NCI-H510A (cell line): ENCODE measurements at places on chromosomes 2 and 18.

DNA sequence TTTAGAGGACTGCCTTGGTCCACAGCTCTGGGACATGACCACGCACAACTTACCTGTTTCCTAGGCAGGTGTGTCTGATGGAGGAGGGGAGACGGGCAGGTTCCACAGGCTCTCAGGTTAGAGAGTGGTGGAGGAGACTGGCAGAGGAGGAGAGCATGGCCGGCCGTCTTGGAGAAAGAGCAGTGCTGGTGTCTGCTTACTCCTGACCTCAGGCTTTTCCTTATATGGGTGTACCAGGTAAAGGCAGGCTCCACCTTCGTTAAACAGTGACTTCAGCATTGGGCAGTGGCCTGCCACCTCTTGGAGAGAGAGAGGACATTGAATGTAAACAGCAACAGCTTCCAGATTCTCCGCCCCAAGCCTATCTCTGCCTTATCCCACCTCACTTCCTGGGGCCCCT lies at the start of gene CAPN13:
Gene CAPN13, minus strand, starts transcription at position 198 of the 400 bp plus-strand sequence. CDS start 20,121 bp downstream, outside the sequence.
- DNase-seq: peak; percentile 68

DNA sequence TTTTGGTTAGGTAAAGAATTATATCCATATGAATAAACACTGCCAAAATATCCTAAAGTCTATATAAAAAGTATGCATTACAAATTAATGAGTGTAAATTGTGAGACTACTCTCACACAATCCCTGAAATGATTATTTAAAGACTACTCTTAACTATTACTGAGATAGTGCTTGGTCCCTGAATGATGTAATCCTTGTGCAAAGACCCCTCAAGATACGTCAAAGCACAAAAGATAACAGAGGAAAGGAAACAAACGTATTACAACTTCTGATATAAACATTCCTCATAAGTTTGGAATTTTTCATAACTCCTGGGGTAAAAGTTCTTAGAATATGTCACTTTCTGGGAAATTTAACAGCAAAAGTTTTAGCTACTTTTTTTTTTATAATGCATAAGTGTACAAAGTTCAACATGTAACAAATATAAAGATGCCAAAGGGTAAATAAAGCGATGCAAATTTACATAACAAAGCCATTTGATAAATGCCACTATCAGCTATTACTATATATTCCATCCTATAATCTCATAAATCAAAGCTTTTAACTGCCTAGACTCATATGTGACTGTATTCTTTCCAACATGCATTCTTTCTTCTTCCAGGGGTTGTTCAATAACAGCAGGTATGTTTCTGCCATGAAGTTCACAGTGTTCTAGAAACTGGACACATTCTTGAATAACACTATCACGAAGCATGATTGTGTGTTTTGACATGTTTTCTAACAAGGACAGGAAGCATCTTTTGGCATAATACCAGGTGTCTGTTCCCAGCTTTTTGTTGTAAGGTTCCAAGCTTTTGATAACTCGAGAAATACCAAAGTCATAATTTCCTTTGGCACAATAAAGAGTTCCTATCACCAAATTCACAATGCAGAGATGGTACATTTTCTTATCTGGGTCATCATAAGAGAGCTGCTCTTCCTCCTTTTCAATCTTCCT lies 158.0 kb downstream of the AGPS start:
- DNase-seq: no peak

GRCh38 chr18:48913201-48913600 lies 37.6 kb downstream of the SMAD7 start:
- DNase-seq: no peak

DNA sequence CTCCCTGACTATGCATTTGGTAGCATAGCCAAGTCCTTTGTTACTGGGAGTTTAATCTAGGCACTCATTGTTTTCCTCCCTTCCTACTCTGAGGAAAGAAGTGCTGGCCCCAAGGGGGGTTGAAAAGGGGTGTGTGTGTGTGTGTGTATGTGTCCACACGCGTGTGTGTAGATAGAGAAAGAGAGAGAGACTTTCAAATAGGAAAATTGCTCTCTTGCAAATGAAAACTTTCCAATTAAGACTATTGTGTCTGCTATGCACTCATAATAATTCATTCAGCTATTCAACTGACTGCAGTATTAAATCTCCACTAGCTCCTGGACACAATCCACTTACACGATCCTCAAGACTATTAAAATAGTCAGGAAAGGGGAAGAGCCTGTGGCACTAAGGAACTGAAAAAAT lies 92.9 kb upstream of the CSRNP3 start:
- DNase-seq: no peak

- DNase-seq: no peak
Observed at GRCh38 chr2:146806364-146807005, 1038.3 kb upstream of the ACVR2A start.

GRCh38 chr2:75609334-75609689 lies 37.3 kb upstream of the MRPL19 start:
- DNase-seq: no peak

DNA sequence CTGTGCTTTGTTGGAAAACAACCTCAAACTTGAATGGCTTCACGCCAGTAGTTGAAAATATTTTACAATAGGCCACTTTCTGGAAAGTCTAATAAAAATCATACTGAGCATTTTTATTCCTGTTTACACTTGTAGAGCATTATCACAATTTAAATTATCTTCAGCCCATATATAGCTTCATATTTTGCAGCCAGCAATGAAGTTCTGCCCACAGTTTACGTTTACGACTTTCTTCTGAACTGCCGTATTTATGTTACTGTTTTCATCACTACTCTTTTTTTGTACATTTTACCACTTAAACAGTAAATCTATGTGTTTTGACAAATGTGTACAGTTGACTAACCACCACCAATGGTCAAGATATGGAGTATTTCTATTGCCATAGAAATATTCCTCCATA lies 86.2 kb downstream of the COPS8 start:
- no peak for DNase-seq

- no peak for DNase-seq
Observed at GRCh38 chr2:165281387-165281786, 42.2 kb downstream of the SCN2A start.

- DNase-seq: no peak
Observed at GRCh38 chr18:9814431-9814830, 71.3 kb upstream of the TXNDC2 start.

DNA sequence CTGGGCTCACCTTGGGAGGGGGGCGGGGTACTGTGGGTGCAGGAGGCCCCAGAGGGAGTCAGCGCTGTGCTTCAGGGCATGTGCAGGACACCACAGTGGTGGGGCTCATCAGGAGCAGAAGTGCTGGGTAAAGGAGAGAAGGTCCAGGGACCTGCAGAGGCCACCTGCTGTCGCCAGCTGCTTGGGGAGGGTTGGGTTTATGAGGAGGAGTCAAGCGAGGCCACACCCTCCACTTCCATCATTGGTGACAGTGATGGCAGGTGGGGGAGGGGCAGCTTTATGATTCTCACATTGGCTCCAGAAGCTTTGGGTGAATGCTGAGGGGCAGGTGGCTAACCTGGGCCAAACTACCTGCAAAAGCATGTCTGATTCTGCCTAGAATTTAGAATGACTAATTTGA lies 392.6 kb downstream of the HRH4 start:
- DNase-seq: no peak

GRCh38 chr2:178211943-178212342 lies 17.6 kb downstream of the OSBPL6 start:
- DNase-seq: no peak

GRCh38 chr2:209696836-209697711 lies 74.6 kb upstream of the UNC80 start:
- DNase-seq: no peak

DNA sequence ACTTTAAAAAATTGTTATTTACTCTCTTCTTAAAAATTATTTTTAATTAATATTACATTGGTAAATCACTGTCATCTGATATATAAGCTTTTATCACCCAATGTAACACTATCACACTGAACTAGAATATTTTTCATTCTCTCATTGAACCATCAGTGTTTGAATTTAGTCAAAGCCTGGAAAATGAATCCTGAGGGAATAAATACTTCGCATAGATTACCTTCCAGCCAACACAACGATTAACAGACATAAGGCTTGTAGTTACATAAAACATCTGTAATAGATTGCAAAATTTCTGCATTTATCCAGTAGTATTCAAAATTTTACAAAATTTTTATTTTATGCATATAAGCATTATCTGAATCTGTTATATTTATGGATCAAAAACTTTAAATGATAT lies 314.9 kb downstream of the ERBB4 start:
- no peak for DNase-seq

DNA sequence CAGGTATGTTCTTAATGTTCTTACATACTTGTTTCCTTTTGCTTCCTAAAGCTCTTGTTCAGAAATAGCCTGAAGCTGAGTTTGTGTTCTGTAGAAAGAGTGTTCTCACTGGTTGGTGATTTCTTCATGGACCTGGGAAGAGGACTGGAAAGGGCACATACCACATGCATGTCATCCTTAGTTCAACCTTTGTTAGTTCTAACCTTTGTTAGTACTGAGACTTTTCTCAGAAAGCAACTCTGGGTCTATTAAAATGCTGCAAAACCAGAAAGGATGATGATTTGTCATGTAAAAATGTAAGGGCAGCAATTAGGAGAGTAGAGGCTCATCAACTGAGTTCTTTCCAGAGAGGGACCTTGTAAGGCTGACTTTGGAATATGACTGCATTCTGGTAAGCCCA lies 2.5 kb upstream of the FAP start:
- DNase-seq: no peak

- DNase-seq: no peak
Observed at GRCh38 chr18:57627488-57627887, 5.9 kb upstream of the NARS1 start.

DNA sequence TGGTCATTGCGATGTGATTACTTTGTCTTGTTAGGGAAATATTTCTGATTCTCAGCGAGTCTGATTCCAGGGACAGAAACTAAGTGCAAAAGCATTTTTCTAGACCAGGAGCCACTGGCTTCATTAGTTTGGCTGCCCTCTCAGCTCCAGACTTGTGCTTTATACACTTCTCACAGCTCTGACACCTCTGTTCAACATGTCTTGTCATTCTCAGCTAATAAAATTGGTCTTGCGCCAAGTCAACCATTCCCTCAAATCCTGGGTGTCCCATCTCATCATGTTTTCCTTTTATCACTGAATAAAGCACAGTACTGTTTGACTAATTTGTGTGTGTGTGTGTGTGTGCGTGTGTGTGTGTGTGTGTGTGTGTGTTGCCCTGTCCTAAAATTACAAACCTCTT lies 215.5 kb upstream of the EPHA4 start:
- DNase-seq: no peak

DNA sequence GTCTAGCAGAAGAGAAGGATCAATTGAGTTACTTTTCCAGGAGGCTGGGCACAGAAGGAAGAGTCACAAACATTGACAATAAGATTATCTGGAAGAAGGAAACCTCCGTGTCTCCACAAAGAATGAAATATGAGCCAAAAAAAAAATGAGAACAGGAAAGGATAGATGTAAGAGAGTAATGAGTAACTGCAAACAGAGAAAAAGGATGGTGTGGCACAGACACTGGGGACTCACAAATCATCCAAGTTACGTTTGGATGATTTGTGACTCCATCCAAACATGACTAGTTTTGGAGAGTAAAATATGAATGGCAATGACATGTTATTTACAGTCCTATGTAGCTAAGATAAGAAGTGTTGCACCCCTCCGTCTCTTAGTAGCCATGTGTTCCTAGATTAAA lies 42.8 kb upstream of the MAP2 start:
- DNase-seq: no peak

DNA sequence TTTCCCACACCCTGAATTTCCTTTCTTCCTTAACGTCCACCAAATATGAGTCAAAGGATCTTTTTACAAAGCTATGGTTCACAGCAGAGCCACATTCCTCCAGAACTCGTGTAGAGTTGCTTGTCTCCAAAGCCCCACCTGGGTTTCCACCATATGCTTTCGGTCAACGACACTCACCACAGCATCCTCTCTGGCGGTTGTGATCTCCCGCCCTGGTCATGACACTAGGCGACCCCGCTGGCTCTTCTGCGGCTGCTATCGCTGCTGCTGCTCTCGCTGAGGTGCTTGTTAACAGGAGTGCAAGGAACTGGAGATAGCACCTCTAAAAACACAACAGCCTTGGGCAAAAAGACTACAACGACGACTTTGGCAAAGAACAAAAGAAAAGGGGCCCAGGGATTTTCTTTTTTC lies 340 bp downstream of the SLC40A1 start:
- DNase-seq: peak; percentile 40

GRCh38 chr18:35369126-35369525 lies 8.0 kb downstream of the ZNF396 start:
- DNase-seq: no peak

DNA sequence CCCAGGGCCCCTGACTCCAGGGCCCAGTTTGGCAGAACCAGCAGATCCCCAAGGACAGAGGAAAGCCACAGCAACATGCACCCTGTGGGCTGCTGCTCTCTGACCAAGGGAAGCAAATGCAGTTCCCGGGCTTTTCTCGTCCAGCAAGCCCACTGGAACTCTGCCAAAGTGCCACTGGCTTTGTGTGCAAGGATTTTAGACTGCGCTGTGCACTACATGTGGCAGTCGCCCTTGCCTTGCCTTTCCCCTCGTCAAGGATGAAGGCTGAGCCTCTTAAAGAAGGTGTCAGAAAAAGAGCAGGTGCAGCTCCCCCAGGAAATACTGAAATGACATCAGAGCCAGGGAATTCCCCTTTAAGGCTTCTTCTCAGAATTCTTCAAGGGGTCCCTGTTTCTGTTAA lies 199.2 kb downstream of the TFCP2L1 start:
- no peak for DNase-seq

GRCh38 chr2:218691234-218691633 lies 19.3 kb downstream of the STK36 start:
- no peak for DNase-seq

GRCh38 chr2:64393383-64394010 lies 60.5 kb upstream of the LGALSL start:
- DNase-seq: no peak

DNA sequence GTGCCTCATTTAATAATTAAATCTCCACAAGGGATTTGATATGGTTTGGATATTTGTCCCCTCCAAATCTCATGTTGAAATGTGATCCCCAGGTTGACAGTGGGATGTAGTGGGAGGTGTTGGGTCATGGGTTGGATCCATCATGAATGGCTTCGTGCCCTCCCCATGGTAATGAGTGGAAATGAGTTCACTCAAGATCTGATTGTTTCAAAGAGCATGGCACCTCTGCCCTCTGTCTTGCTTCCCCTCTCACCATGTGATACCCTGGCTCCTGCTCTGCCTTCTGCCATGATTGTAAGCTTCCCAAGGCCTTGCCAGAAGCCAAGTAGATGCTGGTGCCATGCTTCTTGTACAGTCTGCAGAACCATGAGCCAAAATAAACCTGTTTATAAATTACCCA lies 15.0 kb upstream of the RAB27B start:
- no peak for DNase-seq

GRCh38 chr18:22728016-22728415 lies 205.1 kb upstream of the RBBP8 start:
- DNase-seq: no peak

GRCh38 chr18:74250131-74250530 lies 41.6 kb downstream of the CYB5A start:
- DNase-seq: no peak

DNA sequence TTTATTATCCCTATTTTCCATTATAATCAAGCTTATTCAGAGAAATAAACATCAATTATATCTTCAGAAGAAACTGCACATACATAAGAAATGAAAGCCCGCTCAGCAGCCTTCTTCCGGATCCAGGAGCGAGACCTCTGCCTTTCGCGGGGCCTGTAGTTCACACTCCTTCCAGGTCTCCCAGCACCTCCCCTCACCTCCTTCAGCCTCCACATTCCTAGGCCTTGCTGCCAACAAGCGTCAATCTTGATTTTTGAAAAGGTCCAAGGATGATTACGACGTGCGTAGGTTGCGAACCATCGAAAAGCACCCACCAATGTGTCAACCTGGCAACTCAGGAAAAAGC lies 355 bp upstream of the KIDINS220 start:
- DNase-seq: no peak
